ENCODE measurements at places on chromosomes 5 and 9. TPM values are rescaled to one million over a fixed set of nuclear protein-coding genes. Genes with fewer than 3 reads are reported as not detected.

ZNF366 gene
- total RNA-seq: not detected

PCDHGA10 gene
- total RNA-seq: 0.10 TPM

MEGF9 gene
- 9.9 TPM for total RNA-seq

HAPLN1 gene
- total RNA-seq: not detected

KIAA0825 gene
- 2.6 TPM for total RNA-seq

SELENOP gene
- not detected for total RNA-seq

FOXI1 gene
- not detected for total RNA-seq

OMD gene
- total RNA-seq: not detected

TTC16 gene
- 4.3 TPM for total RNA-seq

GRCh38 chr5:126448720-126449119, 25.5 kb downstream of the GRAMD2B start:
- no peaks in the 10 kb centered on the region for H3K27me3 ChIP-seq
- peak overlapping the region; percentile 99 for H3K27ac ChIP-seq
- peaks cover 41% of the 10 kb centered on the region for H3K4me1 ChIP-seq
- H3K4me3 ChIP-seq: peak overlapping the region; percentile 62
- H3K36me3 ChIP-seq: peaks cover 5% of the 10 kb centered on the region

- no peak overlapping the region for H3K27ac ChIP-seq
- no peaks in the 10 kb centered on the region for H3K36me3 ChIP-seq
- peaks cover 34% of the 10 kb centered on the region for H3K27me3 ChIP-seq
- H3K4me3 ChIP-seq: no peak overlapping the region
- no peaks in the 10 kb centered on the region for H3K4me1 ChIP-seq
These were observed 84.1 kb downstream of the FEM1C start for GRCh38 chr5:115460472-115460871.

GRCh38 chr5:174348311-174348981, 302.9 kb downstream of the NSG2 start:
- peaks cover 6% of the 10 kb centered on the region for H3K27me3 ChIP-seq
- DNase-seq: no peak
- H3K4me1 ChIP-seq: no peaks in the 10 kb centered on the region
- no peaks in the 10 kb centered on the region for H3K36me3 ChIP-seq
- no peak overlapping the region for H3K27ac ChIP-seq

DNA sequence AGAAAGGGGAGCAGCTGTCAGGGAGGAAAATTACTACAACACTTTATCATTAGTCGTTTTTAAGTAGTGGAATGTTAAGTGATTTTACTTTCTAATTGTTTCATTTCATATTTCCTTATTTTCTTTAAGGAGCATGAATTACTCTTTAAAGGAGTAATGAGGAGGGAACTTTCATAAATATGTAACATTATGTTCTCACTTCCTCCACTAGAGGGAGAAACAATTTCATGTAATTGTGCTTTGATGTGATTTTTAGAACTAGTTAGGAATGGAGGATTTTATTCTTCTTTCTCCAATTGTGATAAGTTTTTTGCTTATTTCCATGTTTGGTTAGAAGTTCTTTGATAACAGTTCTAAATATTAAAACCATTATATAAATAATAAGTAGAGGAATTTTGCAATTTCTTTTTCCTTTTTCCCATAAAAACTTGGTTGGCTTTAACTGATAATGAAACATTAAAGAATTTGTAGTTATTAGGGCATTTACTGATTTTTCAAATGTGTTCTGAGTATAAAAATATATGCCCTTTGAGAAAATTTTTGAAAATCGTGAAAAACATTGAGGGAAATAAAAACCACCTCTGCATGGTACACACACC, 25.6 kb downstream of the CEP78 start:
- H3K4me3 ChIP-seq: no peak overlapping the region
- H3K36me3 ChIP-seq: peaks cover 18% of the 10 kb centered on the region

DNA sequence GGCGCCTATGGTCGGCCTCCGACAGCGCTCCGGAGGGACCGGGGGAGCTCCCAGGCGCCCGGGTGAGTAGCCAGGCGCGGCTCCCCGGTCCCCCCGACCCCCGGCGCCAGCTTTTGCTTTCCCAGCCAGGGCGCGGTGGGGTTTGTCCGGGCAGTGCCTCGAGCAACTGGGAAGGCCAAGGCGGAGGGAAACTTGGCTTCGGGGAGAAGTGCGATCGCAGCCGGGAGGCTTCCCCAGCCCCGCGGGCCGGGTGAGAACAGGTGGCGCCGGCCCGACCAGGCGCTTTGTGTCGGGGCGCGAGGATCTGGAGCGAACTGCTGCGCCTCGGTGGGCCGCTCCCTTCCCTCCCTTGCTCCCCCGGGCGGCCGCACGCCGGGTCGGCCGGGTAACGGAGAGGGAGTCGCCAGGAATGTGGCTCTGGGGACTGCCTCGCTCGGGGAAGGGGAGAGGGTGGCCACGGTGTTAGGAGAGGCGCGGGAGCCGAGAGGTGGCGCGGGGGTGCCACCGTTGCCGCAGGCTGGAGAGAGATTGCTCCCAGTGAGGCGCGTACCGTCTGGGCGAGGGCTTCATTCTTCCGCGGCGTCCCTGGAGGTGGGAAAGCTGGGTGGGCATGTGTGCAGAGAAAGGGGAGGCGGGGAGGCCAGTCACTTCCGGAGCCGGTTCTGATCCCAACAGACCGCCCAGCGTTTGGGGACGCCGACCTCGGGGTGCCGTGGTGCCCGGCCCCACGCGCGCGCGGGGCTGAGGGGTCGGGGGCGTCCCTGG, 561 bp downstream of the DAPK1 start:
- peaks cover 58% of the 10 kb centered on the region for H3K27me3 ChIP-seq
- H3K36me3 ChIP-seq: peaks cover 4% of the 10 kb centered on the region
- H3K27ac ChIP-seq: no peak overlapping the region

DNA sequence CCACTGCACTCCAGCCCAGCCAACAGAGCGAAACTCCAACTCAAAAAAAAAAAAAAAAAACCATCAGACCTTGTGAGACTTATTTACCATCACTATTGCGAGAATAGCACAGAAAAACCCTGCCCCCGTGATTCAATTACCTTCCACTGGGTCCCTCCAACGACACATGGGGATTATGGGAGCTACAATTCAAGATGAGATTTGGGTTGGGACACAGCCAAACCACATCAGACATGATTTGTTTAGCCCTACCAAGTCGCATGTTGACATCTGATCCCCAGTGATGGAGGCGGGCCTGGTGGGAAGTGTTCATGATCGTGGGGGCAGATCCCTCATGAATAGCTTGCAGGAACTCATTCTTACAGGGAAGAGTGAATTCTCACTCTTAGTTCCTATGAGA, 26.6 kb downstream of the MYO10 start:
- DNase-seq: no peak
- no peak overlapping the region for H3K27ac ChIP-seq
- H3K4me3 ChIP-seq: no peak overlapping the region
- no peaks in the 10 kb centered on the region for H3K27me3 ChIP-seq
- H3K4me1 ChIP-seq: no peaks in the 10 kb centered on the region

DNA sequence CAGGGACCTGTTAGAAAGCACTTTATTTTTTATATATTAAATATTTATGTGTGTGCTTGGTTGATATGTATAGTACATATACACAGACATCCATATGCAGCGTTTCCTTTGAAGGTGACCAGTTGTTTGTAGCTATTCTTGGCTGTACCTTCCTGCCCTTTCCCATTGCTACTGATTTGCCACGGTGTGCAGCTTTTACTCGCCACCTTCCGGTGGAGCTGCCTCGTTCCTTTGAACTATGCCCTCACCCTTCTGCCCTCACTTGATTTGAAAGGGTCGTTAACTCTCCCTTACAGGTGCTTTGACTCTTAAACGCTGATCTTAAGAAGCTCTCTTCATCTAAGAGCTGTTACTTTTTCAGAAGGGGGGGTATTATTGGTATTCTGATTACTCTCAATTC, 20.5 kb downstream of the RGMB start:
- no peak for DNase-seq
- H3K27me3 ChIP-seq: no peaks in the 10 kb centered on the region
- peaks cover 1% of the 10 kb centered on the region for H3K36me3 ChIP-seq
- no peak overlapping the region for H3K4me3 ChIP-seq
- peak overlapping the region; percentile 41 for H3K27ac ChIP-seq
- peaks cover 26% of the 10 kb centered on the region for H3K4me1 ChIP-seq

- peak overlapping the region; percentile 22 for H3K27ac ChIP-seq
- H3K27me3 ChIP-seq: no peaks in the 10 kb centered on the region
- DNase-seq: no peak
- no peak overlapping the region for H3K4me3 ChIP-seq
- no peaks in the 10 kb centered on the region for H3K36me3 ChIP-seq
These were observed 10.2 kb downstream of the CMYA5 start for GRCh38 chr5:79699763-79700400.

- no peak overlapping the region for H3K4me3 ChIP-seq
- H3K27ac ChIP-seq: no peak overlapping the region
- H3K4me1 ChIP-seq: no peaks in the 10 kb centered on the region
- no peaks in the 10 kb centered on the region for H3K36me3 ChIP-seq
These were observed 1573.4 kb downstream of the EFNA5 start for GRCh38 chr5:106097340-106097739.

GRCh38 chr5:6410421-6410820, 32.1 kb upstream of the MED10 start:
- no peak for DNase-seq
- H3K4me3 ChIP-seq: no peak overlapping the region
- no peaks in the 10 kb centered on the region for H3K4me1 ChIP-seq
- H3K36me3 ChIP-seq: peaks cover 2% of the 10 kb centered on the region
- H3K27ac ChIP-seq: no peak overlapping the region
- H3K27me3 ChIP-seq: peaks cover 56% of the 10 kb centered on the region

- no peaks in the 10 kb centered on the region for H3K4me1 ChIP-seq
- no peak for DNase-seq
- no peak overlapping the region for H3K27ac ChIP-seq
- no peak overlapping the region for H3K4me3 ChIP-seq
These were observed 23.8 kb downstream of the GDA start for GRCh38 chr9:72173080-72173479.

GRCh38 chr5:41447650-41448510, 62.5 kb downstream of the PLCXD3 start:
- H3K27me3 ChIP-seq: no peaks in the 10 kb centered on the region
- no peak overlapping the region for H3K4me3 ChIP-seq
- no peak overlapping the region for H3K27ac ChIP-seq
- no peak for DNase-seq

- no peak for DNase-seq
- no peaks in the 10 kb centered on the region for H3K36me3 ChIP-seq
- no peaks in the 10 kb centered on the region for H3K4me1 ChIP-seq
- H3K4me3 ChIP-seq: no peak overlapping the region
- H3K27me3 ChIP-seq: no peaks in the 10 kb centered on the region
- no peak overlapping the region for H3K27ac ChIP-seq
These were observed 103.0 kb upstream of the CDH6 start for GRCh38 chr5:31090467-31090866.

DNA sequence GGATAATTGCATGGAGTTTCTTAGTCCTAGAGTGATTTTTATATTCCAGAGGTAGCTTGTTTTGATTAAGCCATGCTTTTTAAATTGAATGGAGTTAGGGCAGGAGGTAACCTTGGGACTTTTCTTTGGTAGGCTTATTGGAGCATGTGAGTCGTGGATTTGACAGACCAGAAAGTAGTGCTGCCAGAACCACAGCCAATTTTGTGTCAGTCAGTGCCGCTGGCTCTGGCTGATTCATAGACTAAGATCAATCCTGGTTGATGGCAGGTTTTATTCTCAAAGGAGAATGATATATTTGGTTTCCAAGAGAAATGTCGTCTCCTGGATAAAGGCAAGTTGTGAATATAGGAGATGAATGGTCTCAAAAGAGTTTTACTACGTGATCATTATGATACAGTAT, 20.3 kb downstream of the RAI14 start:
- DNase-seq: no peak
- H3K36me3 ChIP-seq: no peaks in the 10 kb centered on the region
- H3K27me3 ChIP-seq: no peaks in the 10 kb centered on the region
- no peak overlapping the region for H3K4me3 ChIP-seq
- peaks cover 6% of the 10 kb centered on the region for H3K4me1 ChIP-seq

- no peak overlapping the region for H3K27ac ChIP-seq
- no peaks in the 10 kb centered on the region for H3K4me1 ChIP-seq
- peaks cover 37% of the 10 kb centered on the region for H3K27me3 ChIP-seq
- DNase-seq: no peak
These were observed 252.2 kb upstream of the PANK3 start for GRCh38 chr5:168831383-168831782.
